NCI-H1105 treated with DMSO at 0.1 percent for 48 hours (cell line): ENCODE measurements at places on chromosomes 12 and 14.

GRCh38 chr12:99389751-99390150, 257.8 kb upstream of the GARIN6 start:
- no peak for DNase-seq

DNA sequence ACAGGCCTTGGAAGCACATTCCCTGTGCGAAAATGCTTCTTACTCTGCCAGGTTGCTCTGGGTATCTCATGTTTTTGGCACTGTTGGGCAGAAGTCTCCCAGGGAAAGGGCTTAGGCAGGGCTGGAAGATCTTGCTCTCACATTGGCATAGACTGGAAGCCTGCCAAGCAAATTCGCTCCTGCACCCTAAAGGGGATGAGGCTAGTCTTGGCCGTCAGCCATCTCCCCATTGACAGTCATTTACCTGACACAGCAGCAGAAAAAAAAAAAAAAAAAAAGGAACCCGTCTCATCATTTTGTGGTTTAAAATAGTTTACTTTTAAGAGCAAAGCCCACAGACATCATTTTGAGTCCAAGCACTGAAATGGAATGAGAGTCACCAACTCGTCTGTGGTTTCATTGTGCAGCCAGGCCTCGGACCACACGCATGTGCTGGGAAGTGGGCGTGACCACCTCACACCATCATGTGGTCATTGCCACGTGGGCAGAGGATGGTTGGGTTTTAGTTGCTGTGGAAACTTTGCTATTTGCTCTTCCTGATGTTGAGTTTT, 84.8 kb downstream of the NRXN3 start:
- DNase-seq, result peak; percentile 97

GRCh38 chr12:101490286-101490920, 15.3 kb downstream of the SPIC start:
- peak; percentile 52 for DNase-seq

- DNase-seq, result no peak
Measured at GRCh38 chr12:77189901-77190416, 124.6 kb upstream of the E2F7 start.

DNA sequence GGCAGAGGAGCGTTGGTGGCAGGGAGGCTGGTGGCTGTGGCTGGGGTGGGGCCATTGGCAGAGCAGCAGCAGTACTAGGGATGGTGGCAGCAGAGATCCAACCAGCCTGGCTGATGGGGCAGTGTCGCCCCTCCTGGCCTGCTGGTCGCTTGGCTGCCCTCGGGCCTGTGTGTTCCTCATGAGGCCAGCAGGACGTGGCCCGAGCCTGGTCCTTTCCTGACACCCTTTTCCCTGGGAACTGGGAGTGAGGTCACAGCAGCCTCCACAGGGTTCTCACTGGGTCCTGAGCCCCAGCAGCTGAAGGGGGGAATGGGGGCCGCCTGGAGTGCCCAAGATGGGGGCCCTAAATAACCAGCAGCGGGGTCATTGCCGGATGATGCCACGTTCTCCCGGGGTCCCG, 46.1 kb downstream of the KIF26A start:
- DNase-seq, result no peak

- DNase-seq, result no peak
Measured at GRCh38 chr14:91271639-91272038, 27.1 kb upstream of the GPR68 start.

DNA sequence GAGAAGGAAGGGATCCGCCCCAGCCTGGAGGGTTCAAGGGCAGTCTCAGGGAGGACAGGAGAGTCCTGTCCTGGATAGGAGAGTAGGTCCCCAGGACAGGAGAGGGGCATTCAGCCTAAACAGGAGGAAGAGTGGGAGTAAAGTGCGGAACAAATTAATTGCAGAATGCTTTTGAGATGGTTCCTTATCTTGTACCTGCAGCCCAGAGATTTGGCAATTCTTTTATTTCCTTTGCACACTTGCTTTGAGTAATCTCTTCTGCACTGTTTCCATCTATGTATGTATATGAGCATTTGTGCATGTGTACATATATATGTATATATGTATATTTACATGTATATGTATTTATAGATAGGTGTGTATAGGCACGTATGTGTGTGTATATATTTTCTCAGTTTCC, 22.7 kb downstream of the PLEK2 start:
- no peak for DNase-seq

GRCh38 chr14:76576047-76576741, 185.1 kb upstream of the VASH1 start:
- DNase-seq, result peak; percentile 89

DNA sequence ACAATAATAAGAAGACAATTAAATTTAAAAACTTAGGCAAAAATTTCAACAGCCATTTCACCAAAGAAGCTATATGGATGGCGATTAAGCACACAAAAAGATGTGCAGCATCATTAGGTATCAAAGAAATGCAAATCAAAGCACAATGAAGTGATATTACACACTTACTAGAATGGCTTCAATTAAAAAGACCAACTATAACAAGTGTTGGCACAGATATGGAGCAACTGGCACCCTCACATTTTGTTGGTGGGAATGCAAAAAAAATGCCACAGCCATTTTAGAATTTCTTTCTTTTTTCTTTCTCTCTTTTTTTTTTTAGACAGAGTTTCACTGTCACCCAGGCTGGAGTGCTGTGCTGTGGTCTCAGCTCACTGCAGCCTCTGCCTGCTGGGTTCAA, 1.9 kb upstream of the PRDM4 start:
- no peak for DNase-seq

- no peak for DNase-seq
Measured at GRCh38 chr12:120237360-120238171, 28.0 kb downstream of the PXN start.

DNA sequence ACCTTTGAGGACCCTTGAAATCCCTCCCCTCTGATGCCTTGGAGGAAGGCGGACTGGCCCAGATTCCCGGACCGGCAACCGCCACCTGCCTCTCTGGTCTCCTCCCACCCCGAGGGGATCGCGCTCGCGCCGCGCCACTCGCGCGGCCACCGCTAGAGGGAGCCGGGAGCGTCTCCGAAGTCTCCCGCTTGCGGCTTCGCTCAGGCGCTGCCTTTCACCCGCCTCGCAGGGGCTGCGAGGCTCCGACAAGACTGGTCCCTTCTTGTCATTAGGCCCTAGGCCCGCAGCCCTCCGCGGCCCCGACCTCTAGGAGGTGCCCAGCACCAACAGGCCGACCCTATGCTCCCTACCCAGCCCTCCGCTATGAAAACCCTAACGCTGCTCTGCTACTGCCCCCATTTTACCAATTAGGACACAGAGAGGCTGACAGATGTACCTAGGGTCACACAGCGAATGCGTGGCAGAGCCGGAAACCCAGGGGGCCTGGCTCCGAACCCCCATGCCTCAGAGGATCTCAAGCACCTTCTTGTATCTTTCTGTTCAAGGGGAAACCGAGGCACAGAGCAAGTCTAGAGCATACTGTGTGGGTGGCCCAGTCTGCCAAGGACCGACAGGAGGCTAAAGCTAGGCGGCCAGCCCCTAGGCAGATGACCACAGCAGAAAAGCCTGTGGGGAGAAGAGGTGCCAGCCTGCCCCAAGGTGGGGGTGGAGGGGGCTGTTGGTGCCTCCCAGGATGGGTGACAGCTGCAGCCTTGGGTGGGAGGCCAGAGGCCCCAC, 21.4 kb upstream of the VSX2 start:
- DNase-seq, result peak; percentile 61

DNA sequence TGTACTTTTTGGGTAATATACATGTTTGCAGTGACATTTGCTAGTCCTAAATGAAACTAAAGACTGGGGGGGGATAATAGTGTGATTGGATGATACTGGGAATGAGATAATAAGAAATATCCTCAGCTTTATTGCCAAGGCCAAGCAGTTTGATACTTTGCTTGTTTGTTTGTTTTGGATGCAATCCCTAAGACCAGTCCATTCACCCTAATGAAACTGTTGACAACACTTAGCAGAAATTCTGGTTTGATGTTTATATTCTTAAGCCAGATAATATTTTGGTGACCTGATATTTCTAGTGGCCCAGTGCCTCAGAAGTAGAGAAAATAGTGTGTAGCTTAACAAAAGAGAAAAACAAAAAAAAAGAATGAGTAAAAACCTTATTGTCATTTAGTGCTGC, 1.8 kb downstream of the PHC1 start:
- no peak for DNase-seq

DNA sequence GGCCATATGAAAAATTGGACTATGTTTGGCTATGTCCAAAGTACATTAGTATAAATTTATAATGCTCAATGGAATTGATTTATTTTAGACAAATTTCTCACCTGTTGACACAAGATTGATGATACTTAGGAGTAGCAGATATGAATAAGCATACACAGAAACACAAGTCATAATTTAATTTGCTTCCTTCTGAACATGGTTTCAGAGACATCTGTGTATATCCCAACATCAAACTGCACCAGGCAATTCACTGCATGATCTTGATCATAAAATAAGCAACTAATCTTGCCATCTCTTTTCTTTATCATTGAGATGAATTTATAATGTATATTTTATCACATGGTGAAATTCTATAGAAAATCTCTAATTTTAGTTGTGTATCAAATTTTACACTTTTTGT, 3.8 kb downstream of the CLECL1 start:
- no peak for DNase-seq

DNA sequence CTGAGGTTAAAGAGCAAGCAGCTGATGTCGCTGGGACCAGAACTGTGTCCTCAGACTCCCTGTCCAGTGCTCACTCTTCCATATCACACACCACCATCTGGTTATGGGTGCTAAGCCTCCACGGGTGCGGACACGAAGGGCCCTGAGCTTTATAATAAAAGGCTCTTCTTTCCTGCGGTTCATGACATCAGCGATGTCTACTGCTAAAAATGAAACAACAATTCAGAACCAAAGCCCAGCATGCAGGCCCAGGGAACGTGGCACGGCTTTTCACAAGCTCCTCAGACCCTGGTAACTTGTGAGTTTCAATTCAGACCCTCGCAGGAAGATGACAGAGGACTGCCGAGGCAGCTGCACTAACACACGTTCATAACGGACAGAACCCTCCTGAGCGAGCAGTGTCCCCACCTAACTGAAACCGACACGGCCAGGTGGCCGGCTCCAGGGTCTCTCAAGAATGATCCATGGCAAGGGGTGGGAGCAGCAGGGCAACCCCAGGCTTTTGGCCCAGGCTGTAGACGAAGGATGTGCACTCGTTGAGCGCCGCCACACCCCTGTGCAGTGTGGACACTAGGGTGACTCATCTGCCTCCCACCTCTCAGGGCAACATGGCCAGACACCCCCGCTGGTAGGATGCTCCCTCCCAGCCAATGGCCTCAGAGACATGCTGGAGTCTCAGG, 180.3 kb downstream of the CALM1 start:
- no peak for DNase-seq

DNA sequence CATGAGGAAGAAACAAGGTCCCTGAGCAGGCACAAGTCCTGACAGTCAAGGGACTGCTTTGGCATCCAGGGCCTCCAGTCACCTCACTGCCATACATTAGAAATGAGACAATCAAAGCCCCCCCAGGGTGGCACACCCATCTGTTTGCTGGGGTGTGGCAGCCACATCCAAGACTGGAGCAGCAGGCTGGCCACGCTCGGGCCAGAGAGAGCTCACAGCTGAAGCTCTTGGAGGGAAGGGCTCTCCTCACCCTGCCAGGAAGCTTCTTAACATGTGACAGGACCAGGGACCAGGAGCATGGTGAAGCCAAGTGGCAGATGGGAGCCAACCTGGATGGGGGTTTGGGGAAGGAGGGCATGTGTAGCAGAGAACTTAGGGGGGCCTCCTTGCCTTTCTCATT, 10.0 kb downstream of the CACNB3 start:
- DNase-seq, result no peak

- DNase-seq, result no peak
Measured at GRCh38 chr12:4172999-4173398, 100.6 kb upstream of the CCND2 start.
